Stimulated activated CD8-positive, alpha-beta memory T cell treated with anti-CD3 and anti-CD28 coated beads, Interleukin-7, amount 100 ng/mL, for 4 hours (primary cell): ENCODE measurements at places on chromosomes 11 and 22.

DNA sequence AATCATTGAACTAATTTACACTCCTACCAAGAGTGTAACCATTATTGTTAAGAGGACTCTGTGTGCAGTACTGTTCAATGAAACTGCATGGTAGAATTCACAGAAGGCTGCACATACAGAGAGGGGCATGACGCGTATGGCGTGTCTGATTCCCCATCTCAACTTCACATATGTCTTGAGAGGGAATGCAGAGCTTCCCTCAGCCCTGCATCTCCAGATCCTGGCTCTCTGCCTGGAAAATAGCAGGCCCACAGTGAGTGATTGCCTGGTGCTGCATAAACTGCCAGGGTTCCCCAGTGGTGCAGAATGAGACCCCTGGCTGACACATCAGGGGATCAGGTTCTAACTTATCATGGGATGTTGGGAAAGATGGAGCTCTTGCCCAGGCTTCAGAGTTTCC is 260.2 kb upstream of the ISX start:
- no peak for DNase-seq

DNA sequence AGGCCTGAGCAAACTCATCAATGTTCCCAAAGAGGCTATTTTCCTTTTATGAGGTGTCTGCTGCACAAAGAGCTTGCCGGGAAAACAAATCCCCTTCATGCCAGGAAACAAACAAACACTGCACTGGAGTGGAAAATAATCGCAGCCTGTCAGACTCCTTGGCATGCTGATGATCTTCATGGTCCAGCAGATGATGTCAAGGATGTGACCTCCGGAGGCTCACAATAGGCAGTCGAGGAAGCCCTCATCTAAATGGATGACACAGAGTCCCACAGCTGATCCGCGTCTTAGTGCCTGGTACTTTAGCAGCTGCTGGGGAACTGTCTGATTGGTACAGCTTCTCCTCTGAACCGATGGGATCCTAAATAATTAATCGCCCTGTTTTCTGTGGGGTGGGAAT is 187.6 kb downstream of the TENM4 start:
- DNase-seq: no peak

- no peak for DNase-seq
Measured at GRCh38 chr11:130211781-130212401, 52.3 kb downstream of the ST14 start.

DNA sequence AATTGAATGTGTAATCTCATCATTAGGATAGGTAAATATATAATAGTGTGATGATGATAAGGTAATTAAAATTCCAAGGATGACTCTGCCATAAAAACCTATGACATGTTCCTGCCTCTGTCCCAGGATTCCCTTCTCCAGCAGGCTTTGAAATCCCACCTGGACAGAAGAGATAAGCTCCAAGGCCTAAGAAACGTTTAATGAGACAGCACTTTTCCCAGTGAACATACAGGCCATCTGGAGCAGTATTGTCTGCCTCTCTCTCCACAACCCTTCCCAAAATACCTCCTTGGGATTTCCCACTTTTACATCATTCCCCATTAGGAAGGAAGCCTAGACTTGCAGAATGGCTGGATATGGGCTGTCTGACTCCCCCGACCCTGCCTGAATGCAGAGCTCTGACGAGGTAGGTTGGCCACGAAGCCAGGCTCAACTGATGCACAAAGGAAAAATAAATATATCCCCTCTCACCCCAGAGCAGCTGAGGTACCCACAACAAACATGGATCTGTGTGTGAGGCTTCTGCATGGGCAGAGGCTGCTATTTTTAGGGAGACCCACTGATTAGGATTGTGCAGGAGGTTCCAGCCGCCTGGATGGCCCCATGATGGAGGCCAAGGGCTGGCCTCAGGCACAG is 71.0 kb downstream of the TMPRSS5 start:
- DNase-seq: no peak
